ENCODE measurements at places on chromosomes 4 and X.

GRCh38 chrX:112058255-112058654 is 24.3 kb downstream of the TRPC5 start:
- DNase-seq, result no peak

DNA sequence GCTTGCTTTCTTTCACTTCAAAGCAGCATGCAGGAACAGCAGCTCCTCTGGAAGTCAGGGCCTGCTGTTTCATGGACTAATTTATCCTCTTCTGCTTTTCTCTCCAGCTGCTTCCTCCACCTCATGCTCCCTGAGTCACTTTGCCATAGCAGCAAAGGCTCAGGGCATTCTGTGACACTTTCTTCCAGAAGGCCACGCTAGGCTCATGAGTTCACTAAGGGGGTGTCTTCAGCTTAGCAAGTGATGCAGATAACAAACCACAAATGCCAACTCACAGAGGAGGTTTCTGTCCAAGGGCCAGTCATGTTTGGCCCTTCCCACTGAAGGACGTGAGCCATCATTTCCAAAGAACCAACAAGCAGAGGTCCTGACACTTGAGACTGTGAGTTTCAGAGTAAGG is 200.2 kb downstream of the ADGRA3 start:
- no peak for DNase-seq

- no peak for DNase-seq
Observed at GRCh38 chrX:115029440-115029839, 12.0 kb upstream of the IL13RA2 start.

GRCh38 chrX:153669901-153670731 is 3.5 kb downstream of the PNCK start:
- DNase-seq, result no peak

- DNase-seq, result no peak
Observed at GRCh38 chr4:154471032-154471431, 20.6 kb downstream of the DCHS2 start.

DNA sequence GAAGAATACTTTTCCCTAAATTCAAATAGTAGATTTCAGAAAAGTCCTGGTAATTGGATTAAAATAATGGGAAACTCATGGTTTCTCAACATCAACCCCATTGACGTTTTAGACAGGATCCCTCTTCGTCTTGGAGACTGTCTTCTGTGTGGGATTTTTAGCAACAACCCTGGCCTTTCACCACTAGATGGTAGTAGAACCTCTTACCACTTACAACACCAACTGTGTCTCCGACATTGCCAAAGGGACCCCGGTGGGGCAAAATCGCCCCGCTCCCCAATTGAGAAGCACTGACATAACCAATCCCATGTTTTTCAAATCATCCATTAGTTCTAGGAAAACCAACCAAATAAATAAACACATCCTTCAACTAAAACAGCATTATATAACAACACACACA is 16.9 kb upstream of the ANOS1 start:
- no peak for DNase-seq

DNA sequence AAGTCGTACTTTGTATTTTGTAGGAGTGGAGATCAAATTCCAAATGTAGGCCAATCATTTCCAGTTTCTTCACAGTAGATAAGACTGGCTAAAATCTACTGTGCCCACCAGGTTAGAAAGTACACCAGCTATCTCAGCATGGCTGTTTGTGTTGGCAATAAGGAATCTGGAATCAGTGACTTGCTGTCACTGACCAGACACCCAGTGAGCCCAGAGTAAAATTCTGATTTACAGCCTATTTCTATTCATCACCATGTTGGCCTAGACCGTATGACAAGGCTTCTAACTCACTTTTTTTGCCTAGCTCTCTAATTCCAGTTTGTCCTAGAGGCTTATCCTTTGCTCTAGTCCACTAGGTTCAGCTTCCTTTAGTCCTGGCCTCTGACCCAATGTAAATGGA is 25.4 kb downstream of the SMIM43 start:
- DNase-seq, result no peak

DNA sequence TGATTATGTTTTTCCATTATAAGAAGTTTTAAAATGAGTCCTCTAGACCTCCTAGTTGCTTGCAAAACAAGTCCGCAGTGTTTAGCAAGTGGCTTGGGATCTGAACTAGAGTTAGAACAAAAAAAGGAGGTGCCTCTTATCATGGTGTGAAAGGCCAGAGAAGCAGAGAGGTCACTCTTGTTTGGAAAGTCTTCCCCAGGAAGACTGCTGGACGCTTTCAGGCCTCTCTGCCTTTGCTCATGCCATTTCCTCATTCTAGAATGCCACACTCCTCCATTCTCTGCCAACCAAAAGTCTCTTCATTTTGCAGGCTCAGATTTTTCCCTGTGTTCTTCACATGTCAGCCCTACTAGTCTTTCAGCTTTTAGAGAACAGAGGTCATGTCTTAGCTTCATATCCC is 14.9 kb downstream of the PARM1 start:
- no peak for DNase-seq

- DNase-seq, result no peak
Observed at GRCh38 chrX:135547767-135548166, 27.3 kb downstream of the INTS6L start.

- no peak for DNase-seq
Observed at GRCh38 chrX:52577464-52578173, 60.8 kb upstream of the XAGE1B start.

DNA sequence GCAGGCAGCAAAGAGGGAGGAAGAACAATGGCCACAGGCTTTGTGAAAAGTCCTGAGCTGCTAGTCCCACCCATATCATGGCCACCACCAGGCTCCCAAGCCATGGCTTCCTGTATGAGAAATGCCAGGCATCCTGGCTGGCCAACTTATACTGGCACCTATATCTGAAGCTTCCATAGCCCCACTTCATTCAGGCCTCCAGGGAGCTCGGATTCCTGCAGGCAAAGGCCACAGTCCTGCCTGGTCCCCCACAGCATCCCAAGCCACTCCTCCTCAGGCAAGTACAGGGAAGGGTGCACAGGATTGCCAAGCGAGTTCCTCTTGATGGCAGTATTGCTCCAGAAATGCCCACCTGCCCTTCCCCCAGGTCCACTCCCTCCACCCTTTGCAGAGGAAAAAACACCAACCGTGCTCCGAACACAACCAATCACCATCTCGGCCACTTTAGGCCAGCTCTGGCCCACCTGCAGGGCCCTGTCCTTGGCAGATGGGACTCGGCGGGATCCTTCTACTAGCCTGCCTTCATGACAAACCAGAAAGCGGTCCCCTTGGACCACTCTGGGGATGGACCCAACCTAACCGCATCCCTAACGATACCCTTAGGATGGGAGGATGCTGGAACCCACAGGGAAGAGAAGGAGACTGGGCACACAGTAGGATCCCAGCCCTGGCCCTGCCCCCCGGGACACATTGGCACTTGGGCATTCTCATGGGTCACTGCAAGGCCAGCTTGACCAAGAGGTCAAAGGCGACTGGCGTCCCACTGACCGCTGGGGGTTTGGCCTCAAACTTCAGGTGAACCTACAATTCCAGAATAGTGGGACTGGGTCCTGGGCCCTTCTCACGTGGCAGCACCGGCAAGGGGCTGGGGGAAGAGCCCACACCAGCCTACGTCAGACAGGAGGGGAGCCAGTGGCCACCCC is 220.4 kb upstream of the AGTR2 start:
- DNase-seq, result no peak

DNA sequence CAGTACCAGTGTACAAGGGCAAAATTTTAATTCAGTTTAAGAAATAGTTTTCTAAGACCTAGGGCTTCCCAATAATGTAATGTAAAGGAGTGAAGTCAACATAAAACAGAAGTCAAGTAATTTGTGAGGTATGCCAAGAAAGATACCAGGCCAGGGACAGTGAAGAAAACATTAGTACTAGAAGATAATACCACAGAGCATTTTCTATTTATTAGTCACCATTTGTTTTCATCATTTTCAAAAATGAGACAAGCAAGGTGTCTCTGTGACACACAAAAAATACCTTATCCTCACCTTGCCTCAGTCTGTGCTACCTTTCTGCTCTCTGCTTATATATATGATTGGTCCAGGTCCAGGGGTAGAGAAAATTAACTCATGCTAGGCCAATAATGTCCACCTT is 46.8 kb downstream of the VEGFC start:
- no peak for DNase-seq

- DNase-seq, result no peak
Observed at GRCh38 chrX:138150709-138151108, 560.8 kb downstream of the FGF13 start.

GRCh38 chr4:20422398-20422797 is 170.7 kb downstream of the SLIT2 start:
- no peak for DNase-seq

GRCh38 chrX:138745196-138745595 is 33.7 kb upstream of the FGF13 start:
- DNase-seq, result no peak

DNA sequence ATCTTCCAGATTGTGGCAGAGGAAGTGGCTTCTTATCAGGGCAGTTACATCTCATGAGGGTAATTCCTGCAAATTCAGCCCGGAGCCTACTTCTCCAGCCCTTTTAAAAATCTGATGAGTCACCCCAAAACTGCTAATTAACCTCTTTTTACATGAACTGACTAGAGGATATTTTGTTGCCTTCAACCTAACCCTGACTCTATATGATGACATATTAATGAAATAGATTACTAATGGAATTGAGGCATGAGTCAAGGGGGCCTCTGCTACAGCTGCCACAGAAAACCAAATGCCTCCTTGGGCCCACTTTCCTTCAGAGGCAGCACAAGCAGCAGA is 72.5 kb downstream of the QRFPR start:
- DNase-seq, result no peak
